Forelimb muscle (tissue), 1 donor: ENCODE measurements at places on chromosomes 4 and X. TPM values are rescaled to one million over a fixed set of nuclear protein-coding genes. Genes with fewer than 3 reads are reported as not detected.

DNA sequence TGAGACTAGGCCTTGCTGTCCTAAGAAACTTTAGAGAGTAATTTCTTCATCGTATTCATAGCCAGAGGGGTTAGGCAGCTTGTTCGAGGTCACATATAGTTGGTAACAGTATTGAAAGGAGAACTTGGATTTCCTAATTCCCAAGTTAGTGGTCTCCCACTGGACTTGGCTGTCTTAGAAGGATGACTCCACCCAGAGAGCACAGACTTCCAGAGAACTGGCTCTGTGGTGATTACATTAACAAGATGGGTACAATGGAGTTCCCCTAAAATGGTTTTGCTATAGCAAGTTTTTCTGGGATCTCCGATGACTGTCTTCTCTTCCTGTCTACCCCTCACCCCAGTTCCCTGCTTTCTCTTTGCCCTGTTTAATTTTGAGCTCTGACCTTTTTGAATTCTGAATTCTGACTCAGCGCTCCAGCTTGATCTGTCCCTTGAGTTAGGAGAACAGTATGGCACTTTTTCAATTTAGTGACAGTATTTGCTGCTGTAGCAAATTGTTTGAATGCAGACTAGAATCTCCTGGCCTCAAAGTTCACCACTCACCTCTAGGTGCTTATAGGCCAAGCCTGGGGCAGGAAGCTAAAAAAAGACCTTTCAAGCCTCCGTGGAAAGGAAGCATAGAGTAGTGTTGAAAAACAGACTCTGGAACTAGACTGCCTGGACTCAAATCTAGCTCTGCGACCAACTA, 6.9 kb downstream of the MSN start:
- no peak for DNase-seq

DNA sequence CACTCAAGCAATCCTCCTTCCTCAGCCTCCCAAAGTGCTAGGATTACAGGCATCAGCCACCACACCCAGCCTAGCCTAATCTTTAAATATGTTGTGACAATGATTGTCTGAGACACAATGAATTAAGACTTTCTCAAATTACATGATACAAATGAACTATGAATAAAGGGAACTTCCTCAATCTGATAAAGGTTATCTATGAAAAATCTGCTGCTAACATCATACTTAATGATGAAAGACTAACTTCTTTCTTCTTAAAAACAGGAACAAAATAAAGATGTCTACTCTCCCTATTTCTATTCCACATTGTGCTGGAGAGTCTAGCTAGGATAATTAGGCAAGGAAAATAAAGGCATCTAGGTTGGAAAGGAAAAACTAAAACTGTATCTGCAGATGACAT, 60.0 kb downstream of the PDHA1 start:
- DNase-seq: no peak

GRCh38 chr4:87192145-87192919, 28.1 kb downstream of the KLHL8 start:
- no peak for DNase-seq

GRCh38 chr4:67687636-67688035, 13.3 kb downstream of the UBA6 start:
- DNase-seq: no peak

DNA sequence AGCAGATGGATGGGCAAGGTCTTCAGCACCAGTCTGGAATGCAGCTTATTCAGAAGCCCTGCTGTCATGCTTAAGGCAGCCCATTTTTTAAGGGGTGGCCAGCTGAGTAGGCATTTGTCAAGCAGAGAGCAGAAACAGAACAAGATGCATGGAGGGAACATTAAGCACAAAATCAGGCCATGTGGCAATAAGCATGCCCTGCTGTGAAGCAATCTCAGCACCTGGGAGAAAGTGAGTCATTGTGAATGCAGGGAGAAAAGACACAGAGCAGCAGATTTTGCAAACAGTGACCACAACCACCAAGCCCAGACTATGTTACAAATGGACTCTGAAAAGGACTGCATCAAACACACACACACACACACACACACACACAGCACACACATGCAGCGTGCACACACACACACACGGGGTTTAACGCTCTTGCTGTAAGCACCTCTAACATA, 94.1 kb upstream of the GALNT7 start:
- no peak for DNase-seq

LRCH2 gene
- 3.7 TPM for polyA plus RNA-seq

- no peak for DNase-seq
These were observed 651 bp upstream of the SAP30 start for GRCh38 chr4:173370130-173370476.

GRCh38 chr4:110994781-110995180, 371.9 kb upstream of the PITX2 start:
- DNase-seq: no peak

CXorf51A gene
- polyA plus RNA-seq: not detected

DNA sequence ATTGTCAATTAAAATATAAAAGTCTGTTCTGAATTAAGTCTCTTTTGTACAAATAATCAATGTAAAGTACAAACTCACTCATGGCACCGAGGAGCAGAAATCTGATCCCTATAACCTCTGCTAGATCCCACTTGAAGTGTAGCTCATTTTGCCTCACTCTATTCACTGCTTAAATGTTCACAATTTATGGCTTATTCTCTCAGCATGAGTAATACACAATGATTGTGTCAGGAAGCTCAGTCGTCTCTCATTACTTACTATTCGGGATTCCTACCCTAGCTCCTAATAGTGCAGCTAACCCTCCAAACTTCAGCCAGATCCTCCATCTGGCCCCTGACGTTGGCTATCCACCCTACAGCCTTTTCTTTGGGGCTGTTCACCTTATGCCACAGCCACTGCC, 4.7 kb upstream of the AMMECR1 start:
- no peak for DNase-seq

GRCh38 chrX:10685923-10686595, 65.7 kb upstream of the MID1 start:
- no peak for DNase-seq

GATA1 gene
- 0.22 TPM for polyA plus RNA-seq

ARHGEF38 gene
- 0.86 TPM for polyA plus RNA-seq

VEGFD gene
- 0.59 TPM for polyA plus RNA-seq

DNA sequence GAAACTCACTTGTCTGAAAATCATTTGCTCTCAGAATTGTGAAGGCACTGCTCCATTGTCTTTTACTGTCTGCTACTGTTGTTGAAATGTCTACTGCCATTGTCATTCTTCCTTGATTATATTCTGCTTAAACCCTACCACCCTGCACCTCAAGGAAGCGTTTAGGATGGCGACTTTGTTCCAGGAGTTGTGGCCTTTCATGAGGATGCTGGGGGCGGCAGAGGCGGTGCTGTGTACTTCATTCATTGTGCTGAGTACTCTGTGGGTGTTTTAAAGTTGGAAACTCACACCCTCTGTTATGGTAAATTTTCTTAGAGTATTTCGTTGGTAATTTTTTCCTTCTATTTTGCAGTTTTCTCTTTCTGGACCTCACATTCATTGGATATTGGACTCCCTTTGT, 258.9 kb downstream of the TENM3 start:
- DNase-seq: no peak

- DNase-seq: no peak
These were observed 141.3 kb downstream of the PALLD start for GRCh38 chr4:168637872-168638756.

DNA sequence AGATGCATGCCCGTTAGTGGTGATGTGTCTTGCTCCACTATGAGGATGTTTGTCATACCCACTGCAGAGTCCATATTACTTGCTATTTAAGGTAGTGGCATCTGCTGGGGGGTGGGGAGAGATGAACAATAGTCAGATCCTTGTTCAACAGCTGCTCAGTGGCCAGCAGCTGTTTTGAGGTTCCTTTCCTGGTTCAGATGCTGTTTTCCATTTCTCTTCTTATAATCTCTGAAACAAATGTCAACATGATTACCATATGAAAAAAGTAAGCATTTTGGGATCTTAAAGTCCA, 1567.9 kb upstream of the TENM3 start:
- DNase-seq: no peak

GRCh38 chrX:43655151-43656004, 721 bp upstream of the MAOA start:
- DNase-seq: no peak
